ENCODE measurements at places on chromosomes 16 and 17. TPM values are rescaled to one million over a fixed set of nuclear protein-coding genes. Genes with fewer than 3 reads are reported as not detected.

GRCh38 chr16:88815901-88816589 is 4.3 kb upstream of the APRT start:
- no peak for DNase-seq

GRCh38 chr17:33927732-33928133 is 327.4 kb upstream of the CCL2 start:
- peak; percentile 24 for DNase-seq

DNA sequence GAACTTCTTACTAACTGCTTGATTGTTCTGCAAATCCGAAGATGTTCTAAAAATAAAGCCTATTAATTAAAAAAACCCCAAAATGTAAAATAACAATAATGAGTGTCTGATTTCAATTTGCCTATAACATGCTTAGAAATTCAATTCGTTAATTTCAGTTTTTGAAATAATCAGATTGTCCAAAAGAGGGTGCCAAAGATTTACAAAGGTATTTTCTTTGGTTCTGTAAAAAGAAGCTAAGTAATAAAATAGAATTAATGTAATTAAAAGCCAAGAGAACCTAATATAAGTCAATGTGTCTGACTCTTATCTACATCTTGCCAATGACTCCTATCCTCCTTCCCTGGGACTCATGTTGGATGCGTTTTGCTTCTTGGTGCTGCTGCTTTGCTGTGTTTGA is 75.0 kb upstream of the CPHXL start:
- no peak for DNase-seq

DNA sequence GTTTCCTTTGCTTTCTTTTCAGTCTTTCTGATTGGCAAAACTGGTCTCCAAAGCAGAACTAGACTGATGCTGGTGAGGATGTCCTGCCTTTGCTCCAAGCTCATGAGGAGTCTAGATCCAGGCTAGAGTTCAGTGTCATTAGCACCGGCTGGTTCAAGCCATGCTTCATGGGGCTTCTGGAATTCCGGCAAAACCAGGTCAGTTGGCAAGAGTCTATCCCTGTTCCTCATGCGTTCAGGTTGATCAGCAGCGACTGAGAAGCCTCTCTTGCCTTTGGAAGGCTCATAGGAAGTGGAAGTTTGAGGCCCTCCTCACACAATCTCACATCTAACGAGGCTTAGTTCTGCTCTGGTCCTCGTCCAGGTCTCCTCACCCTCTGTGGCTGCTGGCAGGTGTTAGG is 194.3 kb downstream of the HS3ST3A1 start:
- DNase-seq: no peak

DNA sequence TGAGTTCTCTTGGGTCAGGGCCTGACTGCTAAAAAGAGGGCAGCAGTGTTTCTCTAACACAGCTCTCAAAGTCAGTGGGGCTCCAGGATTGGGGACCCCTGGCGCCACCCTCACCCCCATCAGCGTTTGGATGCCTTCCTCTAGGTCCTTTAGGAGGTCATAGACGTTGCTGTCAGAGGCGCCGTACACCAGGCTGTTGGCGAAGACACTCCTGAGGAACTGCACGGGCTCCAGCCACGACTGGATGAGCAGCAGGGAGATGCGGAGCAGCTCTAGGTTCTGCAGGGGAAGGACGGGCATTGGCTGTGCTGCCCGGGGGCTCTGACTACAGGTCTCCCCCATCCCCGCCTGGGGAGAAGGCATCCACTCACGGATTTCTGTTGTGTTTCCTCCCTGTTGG is 993 bp downstream of the GH1 start:
- no peak for DNase-seq

Gene KRT39
- not detected for total RNA-seq
